A673 (cell line): ENCODE measurements at places on chromosomes 7 and 10. TPM values are rescaled to one million over a fixed set of nuclear protein-coding genes. Genes with fewer than 3 reads are reported as not detected.

DNA sequence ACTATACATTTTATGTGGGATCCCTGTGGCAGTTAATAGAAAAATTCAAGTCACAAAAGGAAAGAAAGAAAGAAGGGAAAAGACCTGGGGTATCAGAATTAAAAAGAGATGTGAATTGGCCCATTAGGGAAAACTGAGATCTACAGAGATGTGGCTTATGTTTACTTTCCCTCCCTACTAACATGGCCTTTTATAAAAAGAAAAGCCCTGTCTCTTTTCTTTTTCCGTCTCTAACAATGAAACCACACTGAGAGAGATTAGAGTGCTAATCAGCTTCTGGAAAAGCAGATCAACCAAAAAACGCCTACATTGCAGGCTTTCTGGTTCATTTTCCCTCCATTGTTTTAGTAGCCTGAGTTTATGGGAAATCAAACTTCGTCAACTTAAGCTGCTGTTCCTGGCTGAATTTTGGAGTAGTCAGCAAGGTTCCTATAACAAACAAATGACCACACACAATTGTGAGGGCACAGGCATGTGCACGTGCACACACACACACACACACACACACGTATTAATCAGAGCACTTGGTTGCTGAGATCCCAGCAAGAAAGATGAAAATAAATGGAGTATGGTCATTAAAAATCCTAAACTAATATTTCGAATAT is 235.1 kb downstream of the SORCS1 start:
- H3K27ac ChIP-seq: no peak overlapping the region
- H3K36me3 ChIP-seq: no peaks in the 10 kb centered on the region
- H3K27me3 ChIP-seq: no peaks in the 10 kb centered on the region
- no peak for DNase-seq
- H3K4me3 ChIP-seq: no peak overlapping the region
- H3K4me1 ChIP-seq: peaks cover 26% of the 10 kb centered on the region

GRCh38 chr10:132907821-132908620 is 34.3 kb downstream of the CFAP46 start:
- H3K27ac ChIP-seq: no peak overlapping the region
- no peaks in the 10 kb centered on the region for H3K36me3 ChIP-seq
- H3K4me1 ChIP-seq: no peaks in the 10 kb centered on the region
- no peak overlapping the region for H3K4me3 ChIP-seq
- DNase-seq: no peak

- H3K27me3 ChIP-seq: peaks cover 4% of the 10 kb centered on the region
- H3K27ac ChIP-seq: no peak overlapping the region
- no peak overlapping the region for H3K4me3 ChIP-seq
- no peaks in the 10 kb centered on the region for H3K4me1 ChIP-seq
- H3K36me3 ChIP-seq: no peaks in the 10 kb centered on the region
These were observed 166.6 kb downstream of the KIF20B start for GRCh38 chr10:89867964-89868363.

- H3K27me3 ChIP-seq: no peaks in the 10 kb centered on the region
- H3K36me3 ChIP-seq: no peaks in the 10 kb centered on the region
- no peaks in the 10 kb centered on the region for H3K4me1 ChIP-seq
- DNase-seq: no peak
- no peak overlapping the region for H3K4me3 ChIP-seq
- no peak overlapping the region for H3K27ac ChIP-seq
These were observed 11.2 kb upstream of the CUZD1 start for GRCh38 chr10:122856902-122857301.

DNA sequence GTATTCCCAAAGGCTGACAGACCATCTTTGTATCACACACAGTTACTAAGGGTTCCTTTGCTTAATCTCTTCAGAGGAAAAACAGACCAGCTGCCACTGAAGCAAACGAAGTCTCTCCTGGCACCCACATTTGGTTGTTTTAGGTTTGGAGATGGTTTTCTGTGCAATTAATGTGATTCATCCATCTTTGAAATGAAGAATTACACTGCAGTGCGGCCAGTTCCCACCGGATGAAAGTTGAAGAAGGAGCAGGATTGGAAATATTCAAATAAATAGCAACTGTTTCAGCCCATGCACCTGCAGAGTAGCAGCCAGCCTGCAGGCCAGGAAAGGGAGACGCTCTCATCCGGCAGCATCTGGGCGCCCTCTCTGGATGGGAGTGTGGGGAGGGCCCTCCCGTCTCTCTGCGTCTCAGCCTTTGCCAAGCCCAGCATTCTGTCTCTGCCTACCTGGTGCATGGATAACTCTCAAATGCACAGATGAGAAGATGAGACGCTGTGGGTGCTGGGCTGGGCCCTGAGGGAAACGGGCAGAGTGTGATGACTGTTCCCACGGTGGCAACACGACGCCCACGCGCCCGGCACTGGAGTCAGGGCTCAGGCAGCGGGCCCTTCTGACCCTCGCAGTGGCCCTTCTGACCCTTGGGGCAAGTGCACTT is 214.0 kb downstream of the PTPRN2 start:
- no peaks in the 10 kb centered on the region for H3K4me1 ChIP-seq
- H3K36me3 ChIP-seq: no peaks in the 10 kb centered on the region
- H3K4me3 ChIP-seq: no peak overlapping the region
- no peak for DNase-seq
- H3K27ac ChIP-seq: no peak overlapping the region
- peaks cover 4% of the 10 kb centered on the region for H3K27me3 ChIP-seq

GRCh38 chr7:3168370-3168769 is 124.7 kb upstream of the CARD11 start:
- no peak overlapping the region for H3K4me3 ChIP-seq
- H3K27ac ChIP-seq: no peak overlapping the region
- H3K27me3 ChIP-seq: peaks cover 15% of the 10 kb centered on the region
- no peak for DNase-seq

DNA sequence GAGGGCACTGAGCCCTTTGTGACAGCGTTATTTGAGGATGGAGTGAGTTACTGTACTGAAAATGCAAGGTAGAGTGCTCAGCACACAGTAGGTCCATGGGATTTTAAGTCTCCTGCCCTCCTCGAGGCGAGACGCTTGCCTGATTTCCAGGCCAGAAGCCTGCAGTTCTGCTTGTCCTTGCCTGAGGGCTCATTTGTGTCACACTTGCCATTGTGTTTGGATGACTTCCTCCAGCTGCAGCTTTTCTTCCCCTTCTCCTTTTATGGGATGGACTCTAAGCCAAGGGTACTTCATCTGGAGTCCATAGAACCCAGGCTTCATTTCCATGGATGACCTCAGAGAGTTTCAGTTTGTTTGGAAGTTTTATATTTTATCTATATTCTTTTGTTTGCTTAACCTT is 304.2 kb upstream of the BMPER start:
- H3K27ac ChIP-seq: no peak overlapping the region
- H3K27me3 ChIP-seq: no peaks in the 10 kb centered on the region

CYP3A5 gene
- total RNA-seq: 9.1 and 9.9 TPM in 2 replicates

DNA sequence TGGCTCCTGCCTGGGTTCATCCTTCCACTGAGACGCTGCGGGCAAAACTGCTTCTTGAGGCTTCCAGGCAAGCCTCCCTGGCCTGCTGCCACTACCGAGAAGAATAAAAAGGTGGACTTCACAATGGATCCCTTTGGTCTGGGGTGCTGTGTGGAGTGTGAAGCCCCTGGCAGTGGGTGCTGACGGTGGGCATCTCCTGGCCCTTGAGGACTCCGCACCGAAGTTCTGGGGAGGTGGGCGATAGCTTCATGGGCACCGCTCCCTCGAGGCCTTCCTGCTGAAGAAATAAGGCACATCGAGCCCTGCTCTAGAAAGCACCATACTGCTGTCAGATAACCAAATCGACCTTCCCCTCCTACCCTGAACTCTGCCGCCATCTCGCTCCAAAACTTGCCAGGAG is 106.6 kb upstream of the CTBP2 start:
- no peak for DNase-seq
- H3K4me1 ChIP-seq: no peaks in the 10 kb centered on the region
- H3K4me3 ChIP-seq: no peak overlapping the region
- H3K27ac ChIP-seq: no peak overlapping the region
- no peaks in the 10 kb centered on the region for H3K36me3 ChIP-seq
